ENCODE measurements at places on chromosomes 5 and 9.

DNA sequence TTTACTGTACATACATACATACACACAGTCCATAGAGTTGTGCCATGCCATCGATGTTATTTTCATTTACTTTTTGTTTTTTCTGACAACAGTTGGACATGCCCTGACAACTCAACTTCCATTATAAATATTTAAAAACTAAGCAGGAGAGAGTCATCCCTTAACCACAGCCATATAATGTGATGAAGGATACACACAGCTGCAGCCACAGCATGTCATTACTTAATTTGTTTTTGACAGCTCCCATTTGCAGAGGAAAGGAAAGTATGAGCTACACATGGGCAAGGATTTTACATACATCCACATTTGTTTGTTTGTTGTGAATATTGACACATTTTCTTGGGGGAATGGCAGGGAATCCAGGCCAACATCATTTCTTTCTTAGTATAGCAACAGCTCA is 91.5 kb upstream of the TUT7 start:
- DNase-seq: no peak

- no peak for DNase-seq
These were observed 88.8 kb upstream of the SPOCK1 start for GRCh38 chr5:137587919-137588318.

DNA sequence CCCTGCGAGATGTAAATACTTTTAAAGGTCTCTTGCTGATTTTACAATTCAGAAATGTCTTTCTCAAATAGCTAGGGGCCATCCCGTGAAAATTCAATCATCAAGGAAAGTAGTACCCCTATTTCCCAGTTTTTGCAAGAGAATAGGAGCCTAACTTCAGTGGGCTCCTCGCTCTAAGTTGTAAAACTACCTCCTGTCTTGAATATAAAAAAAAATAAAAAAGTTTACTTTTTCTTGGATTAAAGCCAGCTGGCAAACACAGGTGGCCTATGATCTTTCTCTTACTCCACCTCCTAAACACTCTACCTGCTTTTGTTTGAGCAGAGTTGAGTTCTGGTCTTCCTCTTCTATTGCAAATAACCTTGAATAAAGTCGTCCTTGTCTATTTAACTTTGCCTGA is 79.4 kb downstream of the SLCO4C1 start:
- DNase-seq: no peak

GRCh38 chr5:171850324-171850947 is 64.8 kb downstream of the SMIM23 start:
- no peak for DNase-seq

DNA sequence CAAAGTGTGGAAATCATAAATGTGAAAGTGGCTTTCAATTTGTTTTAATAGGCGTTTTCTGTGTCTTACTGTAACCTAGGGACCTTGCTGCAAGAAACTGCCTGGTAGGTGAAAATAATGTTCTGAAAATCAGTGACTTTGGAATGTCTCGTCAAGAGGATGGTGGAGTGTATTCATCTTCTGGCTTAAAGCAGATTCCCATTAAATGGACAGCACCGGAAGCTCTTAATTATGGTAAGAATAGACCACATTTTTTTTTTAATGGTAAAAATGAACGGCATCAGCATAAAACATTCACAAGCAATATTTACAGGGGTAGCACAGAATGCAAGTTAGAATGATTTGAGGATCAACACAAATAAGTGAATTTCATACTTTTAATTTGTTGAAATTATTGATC is 229.1 kb downstream of the PJA2 start:
- no peak for DNase-seq

DNA sequence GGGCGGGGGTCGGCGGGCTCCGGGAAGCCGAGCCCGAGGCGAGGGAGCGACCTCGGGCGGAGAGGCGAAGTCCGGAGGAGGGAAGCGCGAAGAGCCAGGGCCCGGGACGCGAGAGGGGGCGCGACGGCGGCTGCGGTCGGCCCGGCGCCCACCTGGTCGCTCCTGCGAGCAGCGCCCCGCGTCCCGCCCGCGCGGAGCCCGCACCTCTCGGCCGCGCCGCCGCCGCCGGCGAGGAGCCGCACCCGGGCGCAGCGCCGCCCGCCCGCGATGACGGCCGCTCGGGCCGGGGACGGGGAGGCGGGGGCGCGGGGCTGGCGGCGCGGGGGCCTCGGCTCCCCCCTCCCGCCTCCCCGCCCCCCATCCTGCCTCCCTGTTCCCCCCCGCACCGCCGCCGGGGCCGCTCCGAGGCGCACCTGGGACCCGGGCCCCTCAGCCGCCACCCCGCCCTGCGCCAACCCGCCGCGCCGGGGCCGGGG is 2.6 kb downstream of the NR5A1 start:
- no peak for DNase-seq

DNA sequence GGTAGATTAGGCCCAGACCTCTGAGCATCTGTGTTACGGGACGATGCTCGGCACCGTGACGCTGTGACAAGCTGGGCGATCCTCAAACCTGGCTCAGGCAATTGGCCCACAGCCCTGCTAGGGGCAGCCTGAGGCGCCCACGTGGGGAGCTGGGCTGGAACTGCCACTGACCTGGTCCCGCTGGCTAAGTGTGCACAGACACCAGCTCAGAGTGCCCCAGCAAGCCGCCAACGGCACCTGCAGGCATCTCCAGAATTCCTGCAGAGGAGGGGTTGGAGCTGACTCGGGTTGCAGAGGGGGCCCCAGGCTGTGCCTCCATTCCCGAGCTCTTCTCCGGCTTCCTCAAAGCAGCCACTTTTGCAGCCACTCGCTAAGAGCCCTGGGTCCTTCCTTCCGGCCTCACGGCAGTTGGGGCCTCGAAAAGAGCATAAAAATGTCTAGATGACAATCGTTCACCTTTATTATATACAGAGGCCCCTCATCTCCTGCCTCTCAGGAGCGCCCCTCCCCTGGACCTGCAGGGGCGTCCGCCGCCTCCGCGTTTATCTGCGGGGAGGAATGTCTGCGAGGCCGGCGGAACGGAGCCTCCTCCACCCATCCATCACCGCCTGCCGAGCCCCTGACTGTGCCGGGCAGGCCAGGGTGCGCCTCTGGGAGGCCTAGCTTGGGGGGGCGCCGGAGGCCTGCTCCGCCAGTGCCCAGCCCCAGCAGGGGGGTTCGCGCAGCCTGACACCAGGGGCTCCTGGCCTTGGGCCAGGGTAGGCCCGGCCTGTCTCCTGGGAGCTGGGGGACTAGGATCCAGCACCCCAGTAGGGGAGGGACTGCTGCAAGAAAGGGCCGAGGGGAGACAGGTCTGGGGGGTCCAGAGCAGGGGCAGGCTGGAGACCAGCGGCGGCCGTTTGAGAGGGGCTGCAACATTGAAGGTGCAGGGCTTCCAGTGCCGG is 144.9 kb downstream of the BARX1 start:
- no peak for DNase-seq

GRCh38 chr9:84293001-84293798 is 47.4 kb downstream of the SLC28A3 start:
- no peak for DNase-seq

DNA sequence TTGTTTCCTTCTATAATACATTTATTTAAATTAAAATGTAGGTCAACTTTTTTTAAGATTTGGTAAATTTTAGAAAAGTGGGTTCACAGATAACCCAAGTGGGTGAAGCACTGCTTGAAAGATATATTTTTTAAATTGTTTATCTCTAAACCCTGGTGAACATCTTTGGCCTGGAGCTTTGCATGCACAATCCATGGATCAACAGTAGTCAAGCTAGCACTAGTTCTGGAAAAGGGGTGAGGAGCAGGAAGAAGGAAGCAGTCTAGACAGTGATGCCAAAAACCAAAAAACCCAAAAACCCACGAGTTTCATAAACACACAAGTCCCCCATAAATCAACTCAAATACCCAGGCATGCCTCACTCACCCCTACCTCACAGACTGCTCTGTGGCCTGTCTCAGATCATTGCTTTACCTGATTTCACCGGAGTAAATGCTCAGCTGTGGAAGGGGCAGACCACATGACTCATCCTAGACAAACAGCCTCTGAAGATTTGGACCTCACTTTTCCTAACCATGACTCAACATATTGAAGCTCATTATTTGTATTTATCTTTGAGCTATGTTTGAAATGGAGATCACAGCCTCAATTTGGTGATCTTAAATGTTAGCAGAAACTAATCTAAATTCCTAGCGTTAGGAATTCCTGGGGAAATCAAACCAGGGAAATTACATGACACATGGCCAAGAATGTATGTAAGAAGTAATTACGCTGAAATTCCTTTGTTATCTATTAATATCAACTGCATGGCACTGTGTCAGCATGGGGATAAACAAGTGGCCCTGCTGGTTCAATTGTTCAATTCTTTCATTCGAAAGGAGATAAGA is 149.6 kb downstream of the ZNF608 start:
- no peak for DNase-seq

DNA sequence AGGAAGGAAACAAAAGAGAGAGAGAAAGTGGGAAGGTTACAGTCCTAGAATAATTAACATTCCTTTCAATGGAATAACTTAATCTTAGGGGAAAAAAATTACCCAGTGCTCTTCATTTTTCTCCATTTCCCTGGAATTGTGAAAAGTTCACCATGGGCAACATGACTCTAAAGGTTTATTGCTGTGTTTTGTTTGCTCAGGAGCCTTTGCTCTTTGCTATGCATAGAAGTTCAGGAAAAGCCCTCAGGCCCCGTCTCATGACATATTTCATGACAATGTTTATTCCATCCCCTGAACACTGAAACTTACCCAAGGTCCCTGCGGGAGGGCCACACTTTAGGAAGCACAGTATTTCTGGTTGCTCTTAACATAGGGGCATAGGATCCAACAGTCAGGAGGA is 9.8 kb upstream of the CTSL start:
- no peak for DNase-seq

DNA sequence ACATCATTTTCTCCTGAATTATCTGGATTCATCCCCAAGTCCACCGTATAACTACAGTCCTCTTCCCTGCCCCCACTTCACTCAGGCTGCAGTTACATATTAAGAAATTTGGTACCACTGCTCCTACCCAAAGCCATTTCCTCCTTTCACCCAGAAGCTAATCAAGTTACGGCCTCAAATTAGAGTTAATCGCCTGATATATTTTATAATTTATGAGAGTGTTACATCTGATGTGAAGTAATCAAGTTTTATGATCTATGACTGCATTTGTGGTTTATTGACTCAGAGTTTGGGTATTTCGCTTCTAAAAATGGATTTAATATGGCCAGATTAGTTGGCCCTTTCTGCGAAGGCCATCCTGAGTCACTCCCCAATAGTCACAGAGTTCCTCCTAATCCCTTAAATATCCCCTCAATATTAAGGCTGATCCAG is 223.6 kb upstream of the KIF2A start:
- no peak for DNase-seq

DNA sequence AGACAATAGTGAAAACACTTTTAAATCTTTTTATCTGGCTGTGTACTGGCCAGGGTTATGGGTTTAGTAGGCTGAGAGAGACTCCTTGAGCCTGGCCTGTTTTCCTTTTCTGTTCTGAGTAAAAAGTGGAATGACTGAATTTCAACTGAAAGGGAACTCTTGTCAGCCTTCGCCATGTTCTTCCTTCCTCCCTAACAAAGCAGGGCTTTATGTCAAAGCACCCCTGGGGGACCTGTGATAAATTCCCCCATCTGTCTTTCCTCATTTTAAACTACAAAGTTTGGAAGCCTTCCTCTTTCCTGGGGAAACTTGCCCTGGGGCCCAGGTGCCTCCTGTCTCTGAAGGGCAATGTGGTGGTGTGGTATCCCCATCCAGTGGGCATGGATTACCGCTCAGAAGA is 29.7 kb downstream of the LARP1 start:
- DNase-seq: no peak

Measured in spinal cord (tissue), 10 donors.